ENCODE measurements at places on chromosomes 5 and 9.

DNA sequence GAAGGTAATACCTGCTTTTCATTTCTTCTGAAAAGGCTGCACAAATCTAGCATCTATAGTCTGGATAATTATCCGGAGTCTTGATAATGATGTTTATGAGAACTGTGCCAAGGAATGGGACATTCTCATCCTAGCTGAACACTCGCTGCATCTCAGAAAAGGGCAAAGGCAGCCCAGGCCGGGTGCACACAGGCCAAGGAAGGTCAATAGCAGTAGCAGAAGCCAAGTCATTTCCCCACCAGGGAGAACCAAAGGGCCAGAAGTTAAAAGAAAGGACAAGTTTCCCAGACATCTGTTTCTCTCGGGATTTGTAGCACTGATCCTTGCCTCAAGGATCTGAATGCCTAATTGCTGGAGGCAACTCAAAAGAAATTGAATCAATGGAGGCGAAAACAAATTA is 66.1 kb upstream of the ANKRD55 start:
- DNase-seq = no peak

DNA sequence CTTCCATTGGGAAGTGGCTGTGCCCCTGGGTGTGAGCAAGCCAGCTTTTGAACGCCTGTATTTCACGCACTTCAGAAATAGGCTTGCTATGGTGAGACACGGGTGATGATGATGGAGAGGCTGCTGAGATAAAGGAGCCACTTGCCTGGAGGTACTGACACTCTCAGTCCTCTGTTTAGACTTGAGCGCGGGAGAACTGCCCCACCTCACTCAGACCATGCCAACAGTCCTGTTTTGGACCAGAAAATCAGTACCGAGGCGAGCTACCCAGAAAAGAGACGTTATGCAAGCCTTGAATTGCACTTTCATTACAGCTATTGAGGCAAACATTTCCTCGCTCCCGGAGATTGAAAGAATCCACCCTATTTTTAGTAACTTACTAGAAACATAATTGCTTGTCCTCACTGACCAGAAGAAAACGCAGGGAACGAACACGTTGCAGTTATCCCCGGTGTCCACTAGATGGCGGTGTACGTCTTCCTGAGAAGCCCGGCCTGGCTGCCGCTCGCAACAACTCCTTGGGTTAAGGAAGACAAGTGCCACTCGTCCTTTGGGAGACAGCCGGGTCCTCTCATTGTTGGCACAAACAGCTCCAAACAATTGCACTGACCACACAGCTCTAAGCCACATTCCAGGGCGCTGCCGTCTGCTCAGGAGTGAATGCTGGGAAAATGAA is 142.4 kb downstream of the PSAT1 start:
- DNase-seq = peak; percentile 96

DNA sequence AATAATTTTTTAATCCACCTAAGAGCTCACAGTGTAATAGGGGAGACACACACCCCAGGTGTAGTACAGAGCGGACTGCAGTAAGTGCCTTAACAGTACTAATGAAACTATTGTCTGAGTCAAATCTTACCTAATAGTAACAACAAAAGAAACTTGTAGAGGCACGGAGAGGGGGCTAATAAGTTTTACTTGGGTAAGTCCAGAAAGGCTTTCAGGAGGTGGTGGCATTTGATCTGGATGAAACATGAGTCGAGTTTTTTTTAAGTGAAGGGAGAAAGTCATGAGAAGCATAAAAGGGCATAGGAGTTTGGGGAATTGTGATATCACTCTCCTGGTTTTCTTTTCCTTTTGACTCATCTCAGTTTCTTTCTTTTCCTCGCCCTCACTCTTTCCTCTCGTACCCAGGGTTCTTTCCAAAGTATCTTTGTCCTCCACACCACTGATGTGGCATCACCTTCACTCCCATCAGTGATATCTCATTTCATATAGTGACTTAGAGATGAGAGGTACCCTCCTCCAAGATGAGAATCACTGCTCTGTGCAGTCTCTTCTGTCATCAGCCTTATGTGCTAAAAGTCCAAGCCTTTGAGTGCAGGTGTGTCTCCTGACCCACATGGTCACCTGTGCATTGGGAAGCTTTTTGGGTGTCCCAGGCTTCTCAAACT is 2.0 kb downstream of the CTNNA1 start:
- DNase-seq = no peak

DNA sequence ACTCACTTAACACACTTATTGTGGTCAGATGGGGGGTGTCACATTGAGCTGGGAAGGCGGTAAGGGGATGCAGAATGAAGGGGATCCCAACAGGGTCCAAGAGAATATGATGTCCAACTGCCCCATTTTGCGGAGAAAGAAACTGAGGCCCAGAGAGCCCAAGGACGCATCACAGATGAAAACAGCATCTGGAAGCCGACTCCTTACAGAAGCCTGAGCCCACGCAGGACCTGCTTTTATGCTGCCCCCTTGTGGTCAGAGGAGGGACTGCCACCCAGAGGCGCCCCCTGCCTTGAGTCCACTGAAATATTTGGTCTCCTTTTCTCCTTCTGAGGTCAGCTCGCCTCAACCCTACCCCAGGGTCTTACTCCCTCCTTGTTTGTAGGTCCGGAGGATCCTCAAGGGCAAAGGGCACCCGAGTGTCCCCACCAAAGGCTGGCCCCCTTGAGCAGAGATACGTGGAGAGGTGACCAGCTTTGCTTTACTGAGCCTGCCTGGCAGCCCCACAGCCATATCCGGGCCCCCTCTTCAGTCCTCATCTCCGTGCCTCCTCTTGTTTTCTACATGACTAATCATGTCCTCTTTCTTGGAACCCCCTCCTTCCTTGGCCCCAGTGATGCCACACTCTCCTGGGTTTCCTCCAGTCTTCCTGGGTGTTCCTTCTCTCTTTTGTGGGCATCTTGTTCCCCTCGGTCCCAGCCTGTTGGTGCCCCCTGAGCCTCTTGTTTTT is 30.0 kb upstream of the TTLL11 start:
- DNase-seq = peak; percentile 88

GRCh38 chr9:7115606-7116005 is 357.8 kb downstream of the KDM4C start:
- DNase-seq = no peak

GRCh38 chr9:111943746-111944145 is 47.1 kb downstream of the UGCG start:
- DNase-seq = no peak

DNA sequence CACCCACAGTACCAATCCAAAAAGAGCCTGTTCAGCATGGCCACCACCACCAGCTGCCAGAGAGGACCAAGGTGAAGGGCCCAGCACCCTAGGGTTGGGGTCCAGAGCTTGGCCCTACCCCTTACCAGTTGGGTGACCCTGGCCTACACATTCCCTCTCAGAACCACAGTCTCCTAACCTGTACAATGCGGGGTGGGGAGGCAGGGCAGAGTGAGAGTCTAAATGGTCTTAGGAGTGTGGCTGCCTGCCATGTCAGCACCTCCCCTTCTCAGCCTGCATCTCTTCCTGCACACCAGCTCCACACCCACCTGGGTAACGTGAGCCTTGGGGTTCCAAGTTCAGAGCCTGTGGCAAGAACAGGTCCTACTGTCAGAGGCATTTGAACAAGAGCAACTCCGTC is 92.2 kb downstream of the C5orf15 start:
- no peak for DNase-seq

GRCh38 chr5:175895686-175896102 is 24.3 kb downstream of the CPLX2 start:
- no peak for DNase-seq

DNA sequence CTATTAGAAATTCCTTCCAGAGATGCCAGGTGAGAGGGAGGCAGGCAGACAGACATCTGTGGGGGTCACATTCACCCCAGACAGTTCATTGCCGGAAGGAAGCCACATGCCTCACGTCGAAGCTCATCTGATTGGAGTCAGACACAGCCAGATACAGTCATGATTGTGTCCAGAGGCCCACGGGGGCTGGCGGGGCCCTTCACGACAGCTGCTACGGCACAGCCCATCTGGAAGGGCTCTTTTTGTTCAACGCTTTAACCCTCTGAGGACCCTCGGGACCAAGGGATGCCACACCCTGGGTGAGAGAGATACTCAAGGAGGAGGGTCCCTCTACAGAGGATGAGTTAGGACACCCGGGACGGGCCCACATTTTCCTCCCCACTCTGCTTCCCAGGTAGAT is 31.9 kb upstream of the GABRP start:
- no peak for DNase-seq

DNA sequence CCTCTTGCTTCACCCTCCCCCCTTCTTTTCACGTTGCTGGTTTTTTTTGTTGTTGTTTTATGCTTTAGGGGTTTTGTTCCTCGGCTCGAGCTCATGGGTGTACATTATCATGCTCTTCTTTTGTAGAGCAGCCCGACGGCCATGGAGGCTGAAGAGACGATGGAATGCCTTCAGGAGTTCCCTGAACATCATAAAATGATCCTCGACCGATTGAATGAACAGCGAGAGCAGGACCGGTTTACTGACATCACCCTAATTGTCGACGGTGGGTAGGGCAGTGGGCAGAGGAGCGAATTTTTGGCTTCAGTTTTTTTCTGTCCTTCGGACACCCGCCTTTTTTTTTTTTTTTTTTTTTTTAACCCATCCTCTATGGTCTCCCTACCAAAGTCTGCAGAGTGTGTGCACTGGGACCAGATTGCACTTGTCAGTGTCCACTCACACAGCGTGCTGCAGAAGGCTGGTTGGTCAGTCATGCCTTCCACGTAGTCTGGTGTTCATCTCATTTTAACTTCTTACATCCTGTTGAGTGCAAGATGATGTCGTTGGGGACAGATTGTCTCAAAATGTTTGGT is 1.3 kb downstream of the ZNF131 start:
- no peak for DNase-seq

GRCh38 chr9:86096386-86096785 is 3.0 kb downstream of the GOLM1 start:
- DNase-seq = no peak

DNA sequence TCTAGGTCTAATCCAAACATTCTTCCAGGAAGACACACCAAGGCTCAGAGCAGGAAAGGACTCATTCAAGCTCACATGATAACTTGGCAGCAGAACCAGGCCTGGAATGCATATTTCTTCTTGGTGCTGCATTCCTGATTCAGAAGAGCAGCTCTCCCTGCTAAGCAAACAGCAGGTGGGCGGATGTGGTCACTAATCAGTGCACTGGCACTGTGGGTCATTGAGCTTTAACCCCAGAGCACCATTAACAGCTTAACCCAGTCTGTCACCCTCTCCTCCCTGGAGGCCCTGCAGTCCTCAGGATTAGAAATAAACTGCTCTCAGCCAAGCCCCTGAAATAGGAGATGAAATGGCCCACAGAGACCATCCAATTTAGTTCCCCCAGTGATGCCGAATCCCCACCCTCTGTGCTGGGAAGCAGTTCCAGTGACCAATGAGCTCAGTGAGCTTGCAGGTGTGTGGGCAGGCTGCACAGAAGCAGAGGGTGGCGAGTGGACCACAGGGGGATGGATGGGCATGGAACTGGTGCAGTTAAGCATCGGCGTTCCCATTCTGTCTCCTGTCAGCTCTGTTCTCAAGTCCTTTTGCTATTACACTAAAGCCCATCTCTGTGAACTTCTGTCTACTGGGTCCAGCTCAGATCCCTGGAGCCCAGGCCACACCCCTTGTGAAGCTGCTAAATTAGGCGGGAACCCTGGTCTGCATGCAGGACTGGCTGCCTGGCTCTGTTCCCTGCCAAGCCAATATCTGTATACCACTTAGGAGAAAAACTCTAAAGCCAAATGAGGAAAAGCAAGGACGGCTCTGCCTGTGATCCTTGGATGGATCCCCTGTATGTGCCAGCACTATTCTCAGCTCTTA is 16.6 kb upstream of the MEGF9 start:
- DNase-seq = peak; percentile 63

DNA sequence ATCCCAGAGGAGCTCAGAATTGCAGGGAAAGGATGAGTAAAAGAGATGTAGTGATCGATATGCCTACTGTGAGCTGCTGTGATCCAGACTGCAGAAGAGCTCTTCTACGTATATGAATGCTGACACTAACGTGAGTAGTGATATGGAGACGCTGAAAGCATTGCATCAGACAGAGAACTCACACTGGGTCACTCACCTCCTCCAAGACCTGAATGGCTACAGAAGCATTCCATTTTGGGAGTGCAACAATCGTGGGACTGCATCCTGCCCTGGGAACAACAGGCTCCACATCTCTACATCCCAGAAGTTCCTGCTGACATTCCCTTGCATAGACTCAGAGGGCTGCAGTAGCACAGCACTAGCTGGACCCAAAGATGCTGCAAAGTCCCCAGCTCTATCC is 755.9 kb upstream of the MEF2C start:
- DNase-seq = no peak

DNA sequence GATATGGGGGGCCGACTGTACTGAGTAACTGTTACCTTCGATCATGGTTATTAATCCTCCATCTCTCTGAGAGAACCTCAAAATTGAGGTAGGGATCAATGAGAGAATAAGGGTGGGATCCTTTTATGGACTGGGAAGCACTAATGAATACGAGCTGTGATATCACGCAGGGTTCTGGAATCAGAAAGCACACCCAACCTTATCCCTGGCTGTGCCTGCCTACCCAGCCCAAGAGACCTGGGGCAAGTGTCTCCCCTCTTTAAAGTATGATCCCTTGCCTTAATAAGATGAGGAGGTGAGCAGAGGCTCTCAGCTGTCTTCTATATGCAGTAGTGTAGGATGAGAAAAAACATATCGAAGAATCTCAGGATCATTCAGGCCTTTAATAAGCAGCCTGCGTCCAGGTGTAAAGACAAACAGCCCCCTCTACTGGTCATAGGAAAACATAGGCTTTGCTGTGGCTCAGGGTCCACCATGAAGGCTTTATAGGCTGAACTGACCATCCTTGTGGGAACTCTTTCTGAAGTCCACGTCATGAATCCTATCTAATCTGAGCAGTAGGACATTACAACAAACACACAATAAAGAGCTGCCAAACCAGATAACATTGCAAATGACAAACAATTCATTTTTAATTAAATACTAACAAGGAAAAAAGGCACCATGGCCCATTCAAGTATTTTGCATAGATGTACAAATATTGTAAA is 16.8 kb downstream of the NIPAL4 start:
- peak; percentile 54 for DNase-seq

DNA sequence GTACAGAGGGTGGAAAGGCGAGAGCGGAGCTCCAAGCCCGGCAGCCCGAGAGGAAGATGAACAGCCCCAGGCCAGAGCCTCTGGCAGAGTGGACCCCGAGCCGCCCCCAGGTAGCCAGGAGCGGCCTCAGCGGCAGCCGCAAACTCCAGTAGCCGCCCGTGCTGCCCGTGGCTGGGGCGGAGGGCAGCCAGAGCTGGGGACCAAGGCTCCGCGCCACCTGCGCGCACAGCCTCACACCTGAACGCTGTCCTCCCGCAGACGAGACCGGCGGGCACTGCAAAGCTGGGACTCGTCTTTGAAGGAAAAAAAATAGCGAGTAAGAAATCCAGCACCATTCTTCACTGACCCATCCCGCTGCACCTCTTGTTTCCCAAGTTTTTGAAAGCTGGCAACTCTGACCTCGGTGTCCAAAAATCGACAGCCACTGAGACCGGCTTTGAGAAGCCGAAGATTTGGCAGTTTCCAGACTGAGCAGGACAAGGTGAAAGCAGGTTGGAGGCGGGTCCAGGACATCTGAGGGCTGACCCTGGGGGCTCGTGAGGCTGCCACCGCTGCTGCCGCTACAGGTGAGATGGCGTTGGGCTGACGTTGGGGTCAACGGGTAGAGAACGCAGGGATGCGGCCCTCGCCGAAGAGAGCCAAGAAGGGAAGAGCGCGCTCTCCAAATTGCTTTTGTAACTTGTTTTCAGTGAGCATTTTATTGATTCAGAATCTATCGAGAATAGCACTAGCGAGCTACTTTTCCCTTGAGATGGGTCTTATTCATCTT is at the start of gene PTGER4:
PTGER4 (plus strand) TSS at position 3 of the 769 bp plus-strand sequence. CDS start 1,079 bp downstream, outside the sequence.
- peak; percentile 52 for DNase-seq
